Germinal center (tissue), 1 donor: ENCODE measurements at places on chromosomes 13 and 19.

DNA sequence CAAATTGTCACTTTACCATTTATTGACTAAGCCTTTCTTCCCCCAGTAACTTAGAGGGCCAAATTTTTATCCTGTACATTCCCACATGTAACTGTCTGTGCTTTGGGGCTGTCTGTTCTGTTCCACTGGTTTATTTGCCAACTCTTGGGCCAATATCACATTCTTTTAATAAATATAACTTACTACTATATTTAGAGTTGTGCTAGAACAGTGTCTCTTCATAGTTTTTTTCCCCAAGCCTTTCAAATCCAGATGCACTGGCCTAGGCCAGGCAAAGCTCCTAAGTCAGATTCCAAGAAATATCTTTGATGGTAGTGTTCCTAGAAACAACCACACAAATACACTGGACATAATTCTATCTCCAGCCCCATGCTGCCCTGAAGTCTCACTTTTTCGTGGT lies 16.0 kb upstream of the CEBPG start:
- DNase-seq = no peak

DNA sequence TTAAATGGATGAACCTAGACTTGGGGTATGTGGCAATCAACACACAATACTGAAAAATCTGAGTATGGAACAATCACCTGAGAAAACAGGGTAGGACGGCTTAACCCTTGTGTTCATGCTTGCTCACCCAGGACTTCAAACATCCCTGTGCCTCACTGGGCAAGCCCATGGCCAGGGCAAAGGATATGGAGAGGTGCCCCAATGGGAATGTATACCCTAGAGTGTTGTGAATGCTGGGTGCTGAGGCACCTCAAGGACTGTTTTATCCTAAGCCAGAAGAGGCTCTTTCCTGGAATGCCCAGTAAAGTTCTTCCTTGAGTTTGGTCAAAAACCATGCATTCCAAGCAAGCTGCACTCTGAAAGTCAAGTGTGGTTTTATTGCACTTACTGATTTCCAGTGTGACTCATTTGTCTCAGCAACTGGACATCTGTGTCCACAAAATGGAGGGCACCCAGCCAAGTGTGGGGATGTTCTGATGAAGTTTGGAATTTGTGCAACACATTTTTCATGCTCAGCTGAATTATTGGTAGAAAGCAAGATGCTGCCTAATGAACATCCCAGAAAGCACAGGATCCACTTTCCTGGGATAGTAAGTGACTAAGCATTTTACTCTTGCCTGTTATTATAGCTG lies 531.3 kb downstream of the RFC3 start:
- DNase-seq = no peak

GRCh38 chr13:36717966-36718545 lies 44.2 kb downstream of the SERTM1 start:
- no peak for DNase-seq

GRCh38 chr19:39238944-39239343 lies 5.9 kb downstream of the IFNL3 start:
- no peak for DNase-seq
